Activated CD8-positive, alpha-beta memory T cell treated with anti-CD3 and anti-CD28 coated beads for 48 hours (primary cell): ENCODE measurements at places on chromosomes 2 and 18.

- DNase-seq, result no peak
Observed at GRCh38 chr18:48490641-48491293, 48.1 kb upstream of the CTIF start.

DNA sequence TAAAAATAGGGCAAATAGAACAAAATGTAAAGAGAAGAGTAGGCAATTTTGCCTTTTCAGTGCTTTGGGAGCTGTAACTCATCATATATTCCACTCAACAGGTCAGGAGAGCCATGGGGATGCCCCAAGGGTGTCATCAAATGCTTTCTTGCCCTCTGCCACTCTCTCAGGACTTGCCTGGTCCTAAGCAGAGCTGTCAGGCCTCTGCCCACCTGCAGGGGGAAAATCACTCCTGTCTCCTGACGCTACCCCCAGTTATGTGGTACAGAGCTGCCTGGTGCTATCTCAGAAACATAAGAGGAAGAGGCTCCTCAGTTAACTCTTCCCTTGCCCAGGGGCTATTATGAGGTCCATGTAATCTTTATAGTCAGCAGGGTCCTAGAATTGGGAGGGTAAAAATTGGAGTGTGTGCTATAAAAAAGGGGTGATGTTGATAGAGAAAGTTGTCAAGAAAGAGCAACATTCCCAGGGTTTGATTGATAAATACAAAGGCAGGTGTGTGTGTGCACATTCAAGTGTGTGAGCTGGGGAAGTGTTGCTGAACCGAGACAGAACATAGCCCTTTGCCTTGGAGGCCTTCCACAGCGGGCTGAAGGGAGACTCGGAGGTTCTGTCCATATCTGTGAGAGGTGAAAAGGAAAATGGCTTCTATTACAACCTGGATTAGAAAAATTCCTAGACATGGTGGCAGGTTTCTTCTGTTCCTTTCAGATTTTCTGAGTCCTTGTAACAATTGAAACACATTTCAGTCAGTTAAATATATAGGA is 25.4 kb downstream of the PTPRM start:
- no peak for DNase-seq

- DNase-seq, result no peak
Observed at GRCh38 chr2:88329815-88330603, 122.5 kb downstream of the FOXI3 start.

GRCh38 chr18:23719634-23720201 is 30.5 kb downstream of the LAMA3 start:
- no peak for DNase-seq

- DNase-seq, result no peak
Observed at GRCh38 chr2:158783923-158784322, 11.2 kb upstream of the DAPL1 start.

- DNase-seq, result no peak
Observed at GRCh38 chr2:47560107-47560819, 157.3 kb downstream of the MSH2 start.

DNA sequence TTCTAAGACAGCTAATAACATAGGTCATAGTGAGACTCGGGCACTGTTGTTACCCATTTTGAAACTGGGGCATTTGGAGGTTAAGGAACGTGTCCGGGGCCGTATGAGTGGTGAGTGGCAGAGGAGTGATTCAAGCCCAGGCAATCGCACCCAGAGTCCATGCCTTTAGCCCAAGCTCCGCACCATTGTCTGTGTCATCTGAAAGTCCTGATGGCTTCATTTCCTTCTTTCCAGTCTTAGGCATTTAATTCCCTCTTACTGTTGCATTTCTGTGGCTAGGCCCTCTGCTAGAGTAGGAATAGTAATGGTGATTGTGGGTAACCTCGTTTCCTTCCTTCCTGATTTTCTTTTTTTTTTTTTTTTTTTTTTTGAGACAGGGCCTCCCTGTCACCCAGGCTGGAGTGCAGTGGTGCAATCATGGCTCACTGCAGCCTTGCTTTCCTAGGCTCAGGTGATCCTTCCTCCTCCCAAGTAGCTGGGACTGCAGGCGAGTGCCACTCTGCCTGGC is 49.8 kb upstream of the ASB1 start:
- no peak for DNase-seq

DNA sequence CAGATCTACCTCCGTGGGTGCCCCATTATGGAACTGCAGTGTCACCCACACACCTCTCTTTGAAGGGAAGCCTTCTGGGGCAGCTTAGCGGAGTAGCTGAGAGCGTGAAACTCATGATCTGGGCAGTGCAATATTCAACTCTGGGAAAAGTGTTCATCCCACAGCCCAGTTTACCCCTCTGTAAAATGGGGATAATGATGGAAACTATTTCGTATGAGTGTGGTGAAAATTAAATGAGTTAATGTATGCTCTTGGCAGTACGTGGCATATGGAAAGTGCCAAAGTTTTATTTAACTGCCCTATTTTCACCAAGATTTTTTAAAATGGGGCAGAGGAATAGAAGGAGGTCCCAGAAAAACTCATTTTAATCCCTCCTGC is 11.5 kb downstream of the EVX2 start:
- DNase-seq, result no peak
